Activated T-cell treated with anti-CD3 and anti-CD28 coated beads for 24 hours (primary cell): ENCODE measurements at places on chromosomes 6 and 20.

DNA sequence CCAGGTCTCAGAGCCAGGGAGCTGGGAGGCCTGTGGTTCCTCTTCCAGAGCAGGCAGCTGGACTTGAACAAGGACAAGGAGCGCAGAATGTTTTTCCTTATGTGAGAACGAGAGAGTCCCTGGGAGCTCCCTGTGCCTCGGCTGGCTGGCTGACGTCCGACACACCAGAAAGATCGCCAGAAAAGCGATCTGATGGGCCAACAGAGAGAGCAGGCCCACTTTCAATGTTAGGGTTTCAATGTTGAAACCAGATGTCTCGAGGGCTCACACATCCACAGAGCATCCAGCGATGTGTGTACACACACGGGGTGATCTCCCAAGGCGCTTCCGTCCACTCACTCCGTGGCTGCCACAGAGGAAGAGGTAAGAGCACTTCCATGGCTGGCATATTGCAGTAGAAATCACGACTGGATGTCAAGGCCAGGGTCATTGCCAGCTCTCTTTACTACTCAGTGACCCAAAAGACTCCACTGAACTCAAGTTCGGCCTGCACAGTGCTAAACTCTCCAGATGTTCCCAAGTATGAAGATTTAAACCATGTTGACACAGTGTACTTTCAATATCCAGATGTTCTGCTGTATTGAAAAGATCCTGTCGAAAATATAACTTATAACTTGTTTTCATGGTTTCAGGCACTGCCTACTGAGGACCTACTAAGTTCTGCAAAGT lies 70.8 kb upstream of the FOXC1 start:
- DNase-seq = no peak

DNA sequence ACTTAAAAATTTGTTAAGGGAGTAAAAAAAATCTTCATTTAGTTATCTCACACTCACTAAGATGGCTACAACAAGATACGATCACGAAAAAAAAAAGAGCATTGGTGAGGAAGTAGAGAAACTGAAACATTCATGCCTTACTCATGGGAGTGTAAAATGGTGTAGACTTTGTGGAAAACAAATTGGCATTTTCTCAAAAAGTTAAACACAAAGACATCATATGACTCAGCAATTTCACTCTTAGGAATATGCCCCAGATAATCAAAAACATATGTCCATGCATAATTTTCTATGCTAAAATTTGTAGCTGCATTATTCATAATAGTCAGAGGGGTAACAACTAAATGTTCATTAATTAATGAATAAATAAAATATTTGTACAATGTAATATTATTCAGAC lies 120.9 kb upstream of the IRAK1BP1 start:
- no peak for DNase-seq

- DNase-seq = no peak
These were observed 11.0 kb downstream of the RIPOR3 start for GRCh38 chr20:50680105-50680960.

GRCh38 chr20:21901470-21902275 lies 196.2 kb downstream of the PAX1 start:
- no peak for DNase-seq

DNA sequence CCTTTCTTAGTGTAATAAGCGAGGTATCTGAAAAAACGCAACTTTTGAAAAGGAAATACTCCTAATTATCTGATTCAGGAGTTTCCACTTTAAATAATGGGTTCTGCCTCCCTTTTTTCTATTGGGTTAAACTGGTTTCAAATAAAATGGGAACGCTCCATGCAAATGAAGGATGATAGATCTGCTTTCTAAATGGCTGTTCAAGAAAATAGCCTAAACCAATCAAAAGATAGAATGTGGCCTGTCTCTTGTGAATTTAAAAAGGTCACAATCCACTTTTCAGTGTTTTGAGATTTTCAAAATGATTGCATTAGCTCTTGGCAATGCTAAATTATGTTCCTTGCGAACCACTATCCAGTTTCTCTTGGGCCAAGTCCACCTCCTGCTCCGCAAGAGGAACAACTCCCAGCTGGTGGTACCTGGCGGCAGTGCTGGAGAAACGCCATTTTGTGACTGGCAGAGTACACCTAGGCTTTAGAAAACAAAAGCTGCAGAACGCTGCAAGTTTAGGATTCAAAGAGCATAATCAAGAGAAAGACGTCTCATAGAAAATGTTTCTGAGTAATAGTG lies 56.7 kb downstream of the TRIM38 start:
- DNase-seq = no peak

DNA sequence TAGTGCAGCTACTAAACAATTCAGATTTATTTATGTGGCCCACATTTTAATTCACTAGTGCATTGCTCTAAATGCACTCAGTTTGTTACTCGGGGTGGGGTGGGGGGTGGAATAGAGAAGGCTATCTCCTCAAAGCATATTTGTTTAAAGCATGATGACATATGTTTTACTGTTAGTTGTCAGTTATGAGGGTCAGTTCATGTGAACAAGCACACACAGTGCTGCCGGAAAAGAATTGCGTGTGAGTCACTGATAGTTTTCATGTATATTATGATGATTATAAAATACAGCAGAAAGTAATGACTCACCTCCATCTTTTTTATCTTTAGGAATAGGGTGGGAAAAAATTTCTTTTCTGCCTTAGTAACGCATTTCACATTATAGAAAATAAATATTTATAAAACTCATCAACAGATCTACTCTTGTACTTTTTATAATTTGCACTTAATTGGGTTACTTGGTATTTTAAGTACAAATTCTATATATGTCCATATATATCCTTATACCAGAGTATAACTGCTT lies 42.2 kb upstream of the STXBP5 start:
- DNase-seq = no peak

DNA sequence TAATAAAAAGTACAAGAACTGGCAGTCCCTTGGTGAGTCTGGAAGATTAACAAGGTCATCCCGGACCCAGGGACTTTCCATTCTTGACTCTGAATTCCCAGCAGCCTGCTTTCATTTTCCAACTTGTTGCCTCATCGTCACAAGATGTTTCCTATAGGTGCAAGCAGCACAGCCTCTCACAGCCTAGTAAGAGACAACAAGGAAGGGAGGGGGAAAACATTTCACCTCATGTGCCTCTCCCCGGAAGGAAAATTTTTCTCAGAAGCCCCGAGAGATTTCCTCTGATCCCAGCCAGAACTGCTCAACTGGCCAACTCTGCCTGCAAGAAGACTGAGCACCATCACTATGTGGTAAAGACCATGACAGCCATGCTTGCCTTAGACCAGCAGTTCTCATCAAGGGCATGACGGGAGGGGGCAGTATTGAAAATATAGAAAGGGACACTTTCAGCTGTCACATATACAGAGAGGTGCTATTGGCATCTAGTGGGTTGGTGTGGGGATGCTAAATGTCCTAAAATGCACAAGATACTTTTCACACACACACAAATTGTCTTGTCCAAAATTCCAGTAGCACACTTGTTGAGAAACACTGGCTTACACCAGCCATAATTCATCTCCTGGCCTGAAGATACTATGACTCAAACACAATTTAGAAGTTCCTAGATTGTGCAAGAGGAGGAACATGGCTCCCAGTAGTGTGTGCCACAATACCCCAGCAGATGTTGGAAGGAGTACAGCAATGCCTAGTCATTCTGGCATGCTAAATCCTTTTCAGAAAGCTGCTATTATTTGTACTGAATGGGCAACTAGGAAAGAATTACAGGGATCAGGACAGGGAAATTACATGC lies 10.8 kb upstream of the WTAP start:
- DNase-seq = no peak

DNA sequence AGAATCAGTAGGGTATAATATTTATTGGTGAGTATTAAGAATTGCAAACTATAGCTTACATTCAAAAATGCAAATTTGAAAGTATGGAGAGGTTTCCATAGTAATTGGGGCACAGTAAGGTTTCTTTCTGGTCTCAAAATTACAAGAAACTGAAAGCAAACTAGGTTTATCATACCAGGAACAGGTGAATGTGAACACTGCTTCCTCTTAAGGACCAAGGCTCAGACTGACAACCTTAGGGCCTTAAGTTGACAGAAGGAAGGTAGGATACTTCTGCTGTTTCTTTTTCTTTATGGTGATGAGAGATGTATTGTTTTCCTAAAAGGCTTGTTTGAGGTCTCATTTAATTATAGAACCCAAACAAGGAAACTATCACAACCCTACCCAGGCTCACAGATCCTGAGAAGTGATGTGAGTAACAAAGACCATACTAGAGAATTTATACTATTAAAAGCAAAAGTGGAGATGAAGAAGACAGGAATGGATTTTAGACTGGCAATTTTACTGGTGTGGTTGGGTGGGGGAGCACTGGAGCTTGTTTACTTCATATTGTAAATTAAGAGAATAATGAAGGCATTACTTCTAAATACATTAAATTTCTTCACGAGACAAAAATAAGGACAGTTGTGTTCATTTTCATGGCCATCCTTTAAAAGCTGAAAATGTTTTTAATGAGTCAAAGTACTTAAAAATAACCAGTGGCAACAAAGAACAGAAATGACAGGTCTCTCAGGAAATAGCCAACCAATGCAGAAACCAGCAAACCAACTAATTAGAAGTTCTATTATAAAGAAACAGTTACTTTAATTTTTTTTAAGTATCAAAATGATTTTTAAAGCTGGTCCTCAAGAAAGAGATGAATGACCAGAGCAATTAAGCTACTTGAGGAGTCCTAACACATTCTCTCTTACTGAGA lies 21.3 kb downstream of the STAU1 start:
- DNase-seq = no peak

GRCh38 chr20:48421547-48421946 lies 406.3 kb downstream of the PREX1 start:
- DNase-seq = no peak

- no peak for DNase-seq
These were observed 276.7 kb downstream of the FARS2 start for GRCh38 chr6:5537967-5538366.

DNA sequence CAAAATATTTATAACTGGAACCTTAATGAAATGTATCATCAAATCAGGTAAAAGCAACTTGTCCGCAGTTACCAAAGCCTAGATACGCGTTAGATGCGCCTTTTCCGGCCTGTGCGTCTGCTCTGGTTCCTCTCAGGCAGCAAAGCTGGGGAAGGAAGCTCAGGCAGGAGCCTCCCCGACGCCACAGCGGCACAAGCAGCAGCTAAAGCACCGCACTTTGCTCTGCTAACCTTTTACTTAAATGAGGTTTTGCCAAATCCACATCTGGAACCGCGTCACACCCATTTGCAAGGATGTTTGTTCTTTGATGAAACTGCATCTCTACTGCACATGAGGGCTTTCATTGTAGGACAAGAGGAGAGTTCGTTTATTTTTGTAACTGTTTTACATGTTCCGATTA lies 36.8 kb downstream of the THBS2 start:
- DNase-seq = no peak

- DNase-seq = no peak
These were observed at the start of gene LBP for GRCh38 chr20:38346247-38346651. TSS of gene LBP (plus strand) at chr20:38346482. CDS start at chr20:38346517, 35 bp downstream.

DNA sequence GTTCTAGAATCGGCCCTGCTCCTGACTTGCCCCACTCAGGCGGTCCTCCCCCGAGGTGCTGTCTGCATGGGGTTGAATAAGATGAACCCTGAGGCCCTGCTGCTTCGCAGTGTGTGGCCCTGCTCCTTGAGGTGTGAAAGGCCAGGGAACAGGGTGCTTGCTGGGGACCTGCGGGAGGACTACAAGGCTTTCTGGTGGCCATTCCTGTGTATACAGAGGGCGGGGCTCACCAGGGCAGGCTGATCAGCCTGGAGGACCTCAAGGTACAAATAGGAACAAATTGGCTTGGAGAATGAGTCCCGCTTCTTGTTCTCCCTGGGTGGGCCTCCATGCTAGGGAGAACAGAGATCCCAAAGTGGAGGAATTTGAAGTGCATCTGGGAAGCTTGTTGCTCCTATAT lies 5.7 kb downstream of the NOTCH4 start:
- DNase-seq = no peak

DNA sequence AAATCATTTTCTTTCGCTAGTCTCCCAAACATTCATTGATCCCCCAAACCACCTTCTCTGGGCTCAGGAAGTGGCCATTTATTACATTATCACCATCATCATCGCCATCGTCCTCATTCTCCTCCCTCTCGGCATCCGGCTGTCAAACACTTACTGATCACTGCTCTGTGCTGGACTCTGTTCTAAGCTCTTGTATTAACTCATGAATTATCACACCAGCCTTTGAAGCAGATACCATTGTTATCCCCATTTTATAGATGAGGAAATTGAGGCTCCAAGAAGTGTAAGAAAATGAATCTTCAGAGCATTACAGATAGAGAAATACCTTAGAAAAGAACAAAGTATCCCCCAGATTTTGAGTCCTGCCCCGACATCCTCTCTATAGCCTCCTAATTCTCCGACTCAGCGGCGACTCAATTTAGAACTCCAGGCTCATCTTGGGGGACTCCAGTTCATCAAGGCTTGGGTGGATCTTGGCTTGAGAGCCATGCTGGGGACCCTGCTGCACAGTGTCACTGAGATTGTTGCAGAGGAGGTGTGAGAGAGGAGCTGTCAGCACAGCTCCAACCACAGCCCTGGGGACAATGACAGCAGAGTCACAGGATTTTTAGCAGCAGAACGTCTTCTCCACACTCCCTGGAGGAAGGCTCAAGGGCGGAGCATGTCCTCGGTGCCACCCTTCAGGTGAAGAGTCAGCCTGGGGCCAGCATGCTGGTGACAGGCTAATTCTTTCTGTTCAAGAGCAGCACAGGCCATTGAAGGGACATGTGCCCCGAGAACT lies 6.6 kb upstream of the EEF1E1 start:
- no peak for DNase-seq

- no peak for DNase-seq
These were observed 28.4 kb upstream of the SIRPA start for GRCh38 chr20:1866834-1867233.

DNA sequence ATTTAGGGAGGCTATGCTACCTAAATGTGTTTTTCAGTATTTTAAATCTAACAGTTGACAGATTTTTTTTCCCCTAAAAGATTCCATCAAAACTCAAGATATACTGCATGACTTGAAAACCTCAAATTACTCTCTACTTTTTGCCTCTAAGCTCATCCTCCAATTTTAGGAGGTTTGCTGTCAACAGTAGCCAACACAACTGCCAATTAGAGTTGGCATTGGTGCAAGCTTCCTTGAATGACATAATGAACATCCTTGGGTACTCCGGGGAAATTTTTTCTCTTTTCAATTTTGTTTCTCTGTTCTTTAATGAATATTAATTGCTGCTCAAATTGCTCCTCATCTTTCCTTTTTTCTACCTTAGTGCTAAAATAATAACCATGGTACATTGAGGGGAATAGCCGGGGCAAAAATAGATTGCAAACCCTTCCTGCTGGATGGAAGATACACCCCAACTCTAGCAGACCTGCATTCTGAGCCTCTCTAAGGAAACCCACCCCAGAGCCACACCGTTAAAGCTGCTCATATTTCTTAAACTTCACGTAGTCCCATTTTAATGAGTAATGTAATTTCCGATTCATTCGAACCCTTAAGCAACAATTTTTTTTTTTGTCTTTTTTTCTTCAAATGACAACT lies 34.3 kb downstream of the SLC22A23 start:
- DNase-seq = no peak

DNA sequence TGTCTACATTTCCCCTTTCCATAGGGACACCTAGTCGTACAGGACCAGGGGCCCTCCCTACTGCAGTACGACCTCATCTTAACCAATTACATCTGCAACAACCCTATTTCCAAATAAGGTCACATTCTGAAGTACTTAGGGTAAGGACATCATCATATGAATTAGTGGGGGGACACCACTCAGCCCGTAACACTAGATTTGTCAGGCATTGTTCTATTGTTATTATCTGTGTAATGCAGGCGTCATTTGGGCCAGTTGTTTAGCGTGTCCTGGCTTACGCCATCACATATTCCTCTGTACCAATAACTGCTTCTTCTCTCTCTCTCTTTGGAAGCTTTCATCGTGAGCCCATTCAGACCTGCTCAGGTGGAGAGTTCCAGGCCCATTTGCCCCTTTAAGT lies 89.3 kb downstream of the CAP2 start:
- DNase-seq = no peak
